ENCODE measurements at places on chromosomes 6 and 20.

- DNase-seq, result no peak
Observed at GRCh38 chr6:142781129-142781528, 163.8 kb downstream of the HIVEP2 start.

DNA sequence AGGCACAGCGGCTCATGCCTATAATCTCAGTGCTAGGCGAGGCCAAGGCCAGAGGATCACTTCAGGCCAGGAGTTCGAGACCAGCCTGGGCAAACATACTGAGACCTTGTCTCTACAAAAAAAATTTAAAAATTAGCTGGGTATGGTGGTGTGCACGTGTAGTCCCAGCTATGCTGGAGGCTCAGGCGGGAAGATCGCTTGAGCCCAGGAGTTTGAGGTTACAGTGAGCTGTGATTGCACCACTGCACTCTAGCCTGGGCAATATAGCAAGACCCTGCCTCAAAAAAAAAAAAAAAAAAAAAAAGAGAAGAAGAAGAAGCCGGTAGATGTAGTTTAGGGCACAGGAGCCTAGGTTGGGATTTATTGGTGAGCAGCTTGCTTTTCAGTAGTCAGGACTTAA lies 20.7 kb downstream of the MTHFD1L start:
- no peak for DNase-seq

DNA sequence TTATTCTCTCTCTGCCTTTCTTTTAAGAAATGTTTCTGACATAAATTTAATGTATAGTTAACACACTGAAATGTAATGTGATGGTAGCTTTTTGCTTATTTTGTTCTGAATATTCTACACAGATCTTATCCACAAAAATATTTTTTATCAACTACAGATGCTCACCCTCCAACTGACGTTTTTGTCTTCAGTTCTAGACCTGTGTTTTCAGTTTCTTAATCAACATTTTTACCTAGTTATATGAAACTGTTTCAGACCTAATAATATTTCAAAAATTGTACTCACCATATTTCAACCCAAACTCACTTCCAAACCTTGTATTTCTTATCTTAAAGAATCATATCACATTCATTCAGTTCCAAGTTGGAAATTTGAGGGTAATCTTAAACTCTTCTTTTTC lies 452.8 kb downstream of the RFPL4B start:
- no peak for DNase-seq

DNA sequence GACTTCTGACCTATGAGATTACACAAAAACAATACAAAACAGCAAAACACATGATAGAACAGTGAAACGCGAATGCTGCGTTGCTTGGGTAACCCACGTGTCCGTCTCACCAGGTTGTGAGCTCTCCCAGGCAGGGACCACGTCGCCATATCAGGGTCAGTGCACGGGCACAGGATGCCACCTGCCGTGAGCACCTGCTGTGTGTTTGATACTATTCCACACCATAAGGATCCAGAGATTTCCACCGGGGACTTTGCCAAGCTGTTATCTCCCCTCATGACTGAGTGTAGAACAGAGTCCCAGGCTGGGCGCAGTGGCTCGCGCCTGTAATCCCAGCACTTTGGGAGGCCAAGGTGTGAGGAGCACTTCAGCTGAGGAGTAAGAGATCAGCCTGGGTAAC lies 288.0 kb downstream of the BMP7 start:
- no peak for DNase-seq

Measured in skeletal muscle cell (primary cell).